ENCODE measurements at places on chromosomes 12 and 14.

DNA sequence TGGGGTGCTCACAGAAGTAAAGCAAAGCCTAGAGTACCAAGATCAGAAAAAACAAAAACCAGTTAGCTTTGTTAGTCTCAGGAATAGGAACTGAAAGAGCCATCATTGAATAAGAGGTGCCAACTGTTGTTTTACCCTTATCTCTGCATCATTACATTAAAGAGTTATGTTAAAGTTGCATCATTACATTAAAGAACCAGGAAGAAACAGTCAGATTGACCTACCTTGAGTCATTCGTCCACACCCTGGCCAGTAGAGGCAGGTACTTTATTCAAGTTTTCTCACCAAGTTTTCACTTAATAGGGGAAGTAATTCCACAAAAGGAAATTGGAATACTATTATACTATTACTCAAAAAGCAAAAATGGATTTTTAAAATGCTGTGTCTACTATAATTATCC is 121.7 kb upstream of the CNOT2 start:
- DNase-seq: no peak

GRCh38 chr12:93733358-93733757 is 56.2 kb downstream of the CRADD start:
- DNase-seq: no peak

GRCh38 chr14:69262516-69262915 is 2.6 kb downstream of the GALNT16 start:
- DNase-seq: no peak

GRCh38 chr14:91946622-91947474 is 646 bp downstream of the FBLN5 start:
- DNase-seq: no peak

- DNase-seq: no peak
Observed at GRCh38 chr12:22759769-22760674, 135.1 kb downstream of the ETNK1 start.

DNA sequence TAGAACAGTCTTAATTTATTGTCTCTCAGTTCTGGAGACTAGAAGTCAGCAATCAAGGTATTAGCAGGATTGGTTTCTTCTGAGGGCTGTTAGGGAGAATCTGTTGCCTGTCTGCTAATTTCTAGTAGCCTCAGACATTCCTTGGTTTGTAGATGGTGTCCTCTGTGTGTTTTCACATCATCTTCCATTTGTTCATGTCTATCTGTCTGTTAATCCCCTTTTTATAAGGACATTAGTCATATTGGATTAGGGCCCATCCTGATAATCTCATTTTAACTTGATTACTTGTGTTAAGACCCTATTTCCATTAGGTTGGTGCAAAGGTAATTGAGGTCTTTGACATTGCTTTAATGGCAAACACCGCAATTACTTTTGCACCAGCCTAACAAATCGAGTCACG is 34.3 kb downstream of the TBC1D15 start:
- DNase-seq: no peak

DNA sequence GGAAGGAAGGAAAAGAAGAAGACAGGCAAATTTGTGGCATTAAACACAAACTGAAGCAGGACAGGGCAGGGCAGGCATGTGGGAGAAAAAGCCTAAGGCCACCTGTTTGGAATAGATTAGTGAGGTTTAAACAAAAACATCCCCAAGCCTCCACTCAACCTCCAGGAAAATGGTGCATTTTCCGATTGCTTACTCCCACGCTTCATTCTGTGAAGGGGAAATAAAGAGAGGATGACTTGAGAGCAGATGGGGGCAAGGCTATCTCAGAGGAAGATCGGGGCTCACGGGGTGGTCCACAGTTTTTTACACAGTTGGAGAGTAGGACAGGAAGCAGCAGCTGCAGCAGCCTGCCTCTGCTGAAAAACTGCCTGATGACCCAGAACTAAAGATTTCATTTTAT is 250.9 kb downstream of the DUSP6 start:
- no peak for DNase-seq

- no peak for DNase-seq
Observed at GRCh38 chr14:43406931-43407330, 1100.2 kb downstream of the FSCB start.

DNA sequence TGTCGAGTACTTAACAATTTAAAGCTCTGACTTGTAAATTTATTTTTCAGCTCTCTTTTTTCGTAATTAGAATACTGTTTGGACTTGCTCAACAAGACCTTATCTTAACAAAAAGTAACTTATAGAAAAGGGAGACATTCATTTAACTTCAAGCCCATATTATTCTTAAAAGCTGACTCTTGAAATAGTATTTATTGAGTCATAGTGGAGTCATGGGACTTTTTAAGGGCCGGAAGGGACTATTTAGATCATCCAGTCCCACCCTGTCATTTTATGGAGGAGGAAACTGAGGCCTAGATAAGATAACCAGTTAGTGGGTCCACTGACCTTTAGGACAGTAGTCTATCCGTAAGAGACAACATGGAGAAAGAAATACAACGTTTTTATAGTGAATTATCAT is 1.5 kb downstream of the RAP1B start:
- DNase-seq: no peak

DNA sequence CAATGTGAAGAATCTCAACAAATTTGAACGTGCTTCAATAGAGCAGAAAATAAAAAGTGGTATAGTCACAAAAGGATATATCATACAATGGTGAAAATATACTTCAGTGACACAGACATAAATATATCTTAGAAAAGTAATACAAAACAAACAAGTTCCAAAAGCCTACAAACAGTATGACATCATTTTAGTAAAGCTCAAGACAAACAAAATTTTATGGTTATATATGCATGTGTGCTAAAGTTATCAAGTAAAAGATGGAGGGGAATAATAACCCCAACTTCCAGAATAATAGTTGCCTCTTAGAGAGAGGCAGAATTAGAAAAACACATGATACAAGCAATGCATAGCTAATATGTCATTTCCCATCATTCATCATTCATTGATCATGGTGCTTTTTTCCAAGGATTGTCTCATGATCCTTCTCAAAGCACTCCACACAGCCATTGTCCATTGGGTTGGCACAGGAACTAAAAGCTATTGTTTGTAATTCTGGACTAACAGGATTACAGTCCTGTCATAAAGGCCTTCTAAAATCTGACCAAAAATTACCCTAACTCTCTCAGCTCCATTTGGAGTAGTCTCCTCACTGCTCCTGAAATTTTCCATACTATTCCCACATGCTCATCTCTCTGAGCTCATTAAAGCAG is 59.5 kb downstream of the IFNG-AS1 start:
- no peak for DNase-seq

GRCh38 chr12:90859591-90859990 is 95.4 kb downstream of the CCER1 start:
- no peak for DNase-seq

- DNase-seq: no peak
Observed at GRCh38 chr12:115461401-115461800, 777.4 kb upstream of the TBX3 start.

- DNase-seq: peak; percentile 38
Observed at GRCh38 chr12:125773033-125773640, 707.9 kb downstream of the AACS start.

DNA sequence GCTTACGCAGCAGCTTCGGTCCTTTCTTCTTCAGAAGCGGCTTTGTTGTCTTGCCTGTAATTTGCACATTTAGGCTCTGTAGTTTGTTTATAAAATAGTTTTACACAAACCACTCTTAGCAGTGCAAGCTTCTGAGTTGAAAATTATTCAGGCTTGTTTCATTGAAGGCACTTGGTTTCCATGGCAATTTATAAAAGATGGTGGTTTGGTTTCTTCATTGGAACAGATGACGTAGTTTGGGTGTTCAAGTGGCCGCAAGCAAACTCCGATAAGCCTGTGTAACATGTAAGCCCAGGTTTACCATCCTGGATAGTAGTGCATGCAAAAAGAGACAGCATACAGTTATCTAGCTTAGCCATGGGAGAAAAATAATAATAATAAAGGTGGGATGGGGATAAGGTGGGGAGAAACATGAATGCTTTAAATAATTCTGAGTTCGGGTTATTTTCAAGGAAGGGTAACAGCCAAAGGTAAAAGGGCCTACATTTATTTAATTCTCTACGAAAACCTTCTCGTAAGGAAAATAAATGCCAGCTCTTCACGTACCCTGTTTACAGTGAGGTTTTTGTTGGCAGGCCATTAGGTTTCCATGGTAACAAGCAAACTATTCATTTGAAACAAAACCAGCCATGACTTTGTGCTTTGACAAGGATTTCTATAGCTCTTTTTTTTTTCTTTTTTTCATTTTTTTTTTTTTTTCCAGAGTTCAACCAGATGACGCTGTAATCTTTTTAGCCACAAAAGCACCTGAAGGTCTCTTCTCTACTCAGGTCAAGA is 189.6 kb upstream of the RPL10L start:
- no peak for DNase-seq

- DNase-seq: no peak
Observed at GRCh38 chr14:102500158-102500662, 9.4 kb downstream of the ANKRD9 start.

DNA sequence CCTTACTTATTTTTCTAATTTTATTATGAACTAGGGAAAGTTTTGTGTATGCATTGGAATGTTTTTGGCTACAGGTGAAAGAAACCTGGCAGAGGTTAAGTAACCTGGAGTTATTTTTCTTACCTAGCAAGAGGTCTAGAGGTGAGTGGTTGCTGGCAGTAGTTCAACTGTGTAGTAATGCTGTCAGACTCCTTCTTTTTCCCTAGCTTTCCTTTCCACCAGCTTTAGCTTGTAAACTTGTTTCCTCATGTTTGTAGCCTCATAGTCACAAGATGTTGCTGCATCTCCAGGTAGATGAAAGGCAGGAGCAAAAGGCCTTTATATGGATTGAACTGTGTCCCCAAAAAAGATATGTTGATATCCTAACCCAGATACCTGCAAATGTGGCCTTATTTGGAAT is 105.1 kb upstream of the AMIGO2 start:
- no peak for DNase-seq

DNA sequence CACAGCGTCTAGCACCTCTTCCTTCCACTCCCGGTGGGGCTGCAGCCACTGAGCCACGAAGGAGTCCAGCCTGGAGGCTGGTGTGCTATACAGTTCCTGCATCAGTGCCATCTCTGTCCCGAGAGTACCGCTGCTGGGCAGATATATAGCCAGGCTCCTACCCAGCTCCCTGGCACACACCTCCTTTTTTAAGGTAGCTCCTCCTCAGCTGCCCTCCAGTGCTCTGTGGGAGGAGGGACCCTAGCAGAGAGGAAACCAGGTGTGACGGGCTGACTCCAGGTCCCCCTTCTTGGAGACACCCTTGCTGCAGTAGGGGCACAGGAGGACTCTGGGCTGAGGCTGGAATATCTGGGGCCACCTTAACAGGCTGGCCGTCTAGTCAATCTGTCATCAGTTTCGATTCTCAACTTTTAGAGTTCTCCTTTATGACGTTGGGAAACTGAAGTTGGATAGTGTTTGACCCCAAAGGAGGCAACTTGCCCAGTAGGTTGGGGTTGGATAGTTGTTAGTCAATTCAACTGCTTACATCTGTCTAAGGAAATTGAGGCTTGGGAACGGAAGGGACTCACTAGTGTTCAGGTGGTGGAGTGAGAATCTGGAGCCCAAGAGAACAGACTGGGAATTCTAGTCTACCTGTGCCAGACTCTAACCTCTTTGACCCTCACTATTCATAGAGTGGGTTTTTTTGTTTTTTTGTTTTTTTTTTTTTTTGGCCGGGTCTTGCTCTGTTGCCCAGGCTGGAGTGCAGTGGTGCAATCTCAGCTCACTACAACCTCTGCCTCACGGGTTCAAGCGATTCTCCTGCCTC is at the start of gene OASL:
TSS of gene OASL (minus strand) at position 386 of the 808 bp plus-strand sequence. CDS start at position 111, 275 bp downstream.
- DNase-seq: no peak

- DNase-seq: no peak
Observed at GRCh38 chr12:642633-643474, 20.4 kb downstream of the NINJ2 start.

- no peak for DNase-seq
Observed at GRCh38 chr14:61322011-61322798, 826 bp downstream of the PRKCH start.

GRCh38 chr14:74546416-74546815 is 52.9 kb downstream of the ISCA2 start:
- DNase-seq: no peak

GRCh38 chr12:6904280-6905276 is at the start of gene LRRC23:
LRRC23 (plus strand) TSS chr12:6904822; CDS start chr12:6905634, 812 bp downstream.
- DNase-seq: peak; percentile 97

GRCh38 chr12:63079791-63080502 is 71.1 kb downstream of the AVPR1A start:
- DNase-seq: no peak

- peak; percentile 77 for DNase-seq
Observed at GRCh38 chr12:116861320-116861719, 19.9 kb downstream of the HRK start.

GRCh38 chr14:102235275-102235897 is 69.6 kb downstream of the MOK start:
- peak; percentile 94 for DNase-seq

- DNase-seq: no peak
Observed at GRCh38 chr12:67966560-67966959, 22.7 kb upstream of the IFNG-AS1 start.

- no peak for DNase-seq
Observed at GRCh38 chr14:55546212-55546874, 33.7 kb upstream of the KTN1 start.

DNA sequence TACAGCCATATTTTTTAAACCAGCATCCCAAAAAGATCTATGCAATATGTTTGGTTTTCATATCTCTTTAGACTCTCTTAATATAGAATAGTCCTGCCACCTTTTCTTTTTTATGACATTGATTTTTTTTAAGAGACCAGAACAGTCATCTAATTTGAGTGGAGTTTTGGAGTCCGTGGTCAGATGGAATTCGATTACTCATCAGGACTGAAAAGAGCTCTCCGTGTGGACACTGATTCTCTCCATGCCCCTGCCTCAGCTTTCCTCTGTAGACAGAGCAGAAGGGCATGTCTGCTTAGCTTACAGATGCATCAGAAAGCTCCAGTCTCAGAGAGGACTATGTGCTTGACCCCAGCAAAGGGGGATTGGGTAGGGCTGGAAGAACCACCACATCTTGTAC is 27.8 kb downstream of the SMCO2 start:
- DNase-seq: no peak

- DNase-seq: no peak
Observed at GRCh38 chr12:64070454-64070853, 151.6 kb downstream of the KICS2 start.

DNA sequence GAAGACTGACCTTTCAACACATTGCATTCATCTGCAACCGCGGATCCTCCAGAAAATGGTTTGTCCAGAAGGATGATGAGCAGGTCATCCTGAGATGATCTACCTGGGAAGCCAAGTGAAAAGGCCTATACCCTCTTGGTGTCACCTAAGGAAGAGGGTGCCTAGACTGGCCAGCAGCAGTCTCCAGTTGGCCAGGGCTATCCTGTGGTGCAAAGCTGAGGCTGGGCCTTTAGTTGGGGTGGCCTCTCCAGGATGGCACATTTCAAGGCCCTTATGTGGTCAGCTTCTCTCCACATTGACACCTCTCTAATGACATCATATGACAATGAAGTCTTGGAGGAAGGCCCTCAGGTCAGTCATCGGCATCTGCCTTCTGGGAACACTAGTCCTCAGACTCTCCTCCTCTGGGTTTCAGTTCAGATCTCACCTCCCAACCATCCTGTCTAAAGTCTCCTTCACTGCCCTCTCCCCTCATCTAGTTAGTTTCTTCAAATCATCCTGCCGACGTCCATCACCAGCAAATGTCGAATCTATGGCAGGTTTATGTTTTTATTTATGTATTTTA is 3.3 kb upstream of the SLC22A17 start:
- DNase-seq: no peak

Measured in BE2C (cell line).